ENCODE measurements at places on chromosomes 5 and 9.

- DNase-seq = no peak
These were observed 92.4 kb downstream of the RORB start for GRCh38 chr9:74589576-74589975.

- no peak for DNase-seq
These were observed 134.9 kb upstream of the CDKN2B start for GRCh38 chr9:22143799-22144625.

- DNase-seq = no peak
These were observed 195.6 kb downstream of the DEPDC1B start for GRCh38 chr5:60504342-60504741.

DNA sequence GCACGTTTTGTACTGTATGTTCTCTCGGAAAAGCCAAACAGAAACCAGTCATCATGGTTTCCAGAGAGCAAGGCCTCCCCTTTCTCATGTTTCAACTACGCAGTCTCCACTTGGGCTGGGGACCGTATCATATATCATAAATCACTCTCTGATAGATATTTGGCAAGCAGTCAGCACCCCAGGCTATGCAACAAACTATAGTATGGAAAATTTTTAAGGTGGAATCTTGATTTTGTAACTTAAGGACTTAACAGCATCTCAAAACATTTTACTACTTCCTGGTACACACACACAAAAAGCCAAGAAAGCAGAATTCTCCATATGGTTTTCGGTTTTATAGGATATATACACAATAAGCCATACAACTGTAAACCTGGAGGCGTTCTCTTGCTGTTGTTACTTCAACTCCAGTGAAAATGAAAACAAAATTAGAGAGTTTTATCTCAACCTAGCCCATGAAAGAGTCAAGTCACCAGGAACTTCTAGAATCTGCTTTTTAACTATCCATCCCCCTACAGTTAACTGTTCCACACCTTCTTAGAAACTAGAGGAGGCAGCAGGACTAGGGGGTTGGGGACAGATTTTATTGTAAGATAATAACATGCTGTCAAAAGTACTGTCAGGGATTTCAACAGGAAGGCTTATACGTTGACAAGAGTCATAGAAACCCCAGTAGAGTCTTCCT, 283.4 kb downstream of the NFIB start:
- no peak for DNase-seq

GRCh38 chr9:126327714-126328185, 1.1 kb downstream of the MVB12B start:
- DNase-seq = no peak

- DNase-seq = peak; percentile 40
These were observed 138.4 kb upstream of the IER5L start for GRCh38 chr9:129316281-129317030.
